ENCODE measurements at places on chromosomes 4 and X.

- DNase-seq: no peak
These were observed 3.9 kb downstream of the RIPPLY1 start for GRCh38 chrX:106899276-106899675.

DNA sequence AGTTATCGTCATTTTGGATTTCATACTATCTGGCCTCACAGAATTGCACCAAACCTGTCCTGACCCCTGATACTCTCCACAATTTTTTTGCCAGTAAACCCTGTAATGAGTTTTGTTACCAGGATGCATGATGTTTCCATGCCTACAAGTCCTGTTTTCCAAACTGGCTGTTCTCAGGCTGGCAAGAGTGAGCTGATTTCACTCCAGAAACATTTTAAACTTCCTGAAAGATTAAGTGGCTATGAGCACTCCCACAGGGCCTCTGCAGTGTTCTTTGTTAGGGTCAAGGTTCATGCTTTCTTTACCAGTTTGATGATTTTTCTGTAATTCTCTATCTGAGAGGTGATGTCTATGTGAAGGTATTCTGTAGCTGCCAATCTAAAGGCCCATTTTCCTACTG is 31.7 kb upstream of the PDLIM3 start:
- DNase-seq: no peak

DNA sequence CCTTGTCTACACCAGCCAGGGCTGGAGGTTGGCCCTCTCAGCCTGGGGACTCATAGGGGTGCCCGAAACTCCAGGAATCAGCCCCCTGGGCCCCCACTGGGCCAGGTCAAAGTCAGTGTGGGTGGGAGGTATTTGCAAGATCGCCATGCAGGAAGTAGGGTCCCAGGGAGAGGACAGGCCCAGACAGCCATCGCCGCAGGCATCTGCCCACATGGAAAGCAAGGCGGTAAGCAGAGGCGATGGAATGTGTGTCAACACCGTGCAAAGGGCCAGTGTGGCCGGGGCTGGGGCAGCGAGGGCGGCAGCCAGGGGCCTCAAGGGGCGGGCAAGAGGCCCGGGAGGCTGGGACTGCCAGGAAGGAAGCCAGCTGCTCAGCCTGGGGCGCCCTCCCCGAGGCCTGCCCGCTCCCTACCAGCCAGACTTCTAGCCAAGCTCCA is 19.3 kb upstream of the DUSP9 start:
- DNase-seq: no peak

DNA sequence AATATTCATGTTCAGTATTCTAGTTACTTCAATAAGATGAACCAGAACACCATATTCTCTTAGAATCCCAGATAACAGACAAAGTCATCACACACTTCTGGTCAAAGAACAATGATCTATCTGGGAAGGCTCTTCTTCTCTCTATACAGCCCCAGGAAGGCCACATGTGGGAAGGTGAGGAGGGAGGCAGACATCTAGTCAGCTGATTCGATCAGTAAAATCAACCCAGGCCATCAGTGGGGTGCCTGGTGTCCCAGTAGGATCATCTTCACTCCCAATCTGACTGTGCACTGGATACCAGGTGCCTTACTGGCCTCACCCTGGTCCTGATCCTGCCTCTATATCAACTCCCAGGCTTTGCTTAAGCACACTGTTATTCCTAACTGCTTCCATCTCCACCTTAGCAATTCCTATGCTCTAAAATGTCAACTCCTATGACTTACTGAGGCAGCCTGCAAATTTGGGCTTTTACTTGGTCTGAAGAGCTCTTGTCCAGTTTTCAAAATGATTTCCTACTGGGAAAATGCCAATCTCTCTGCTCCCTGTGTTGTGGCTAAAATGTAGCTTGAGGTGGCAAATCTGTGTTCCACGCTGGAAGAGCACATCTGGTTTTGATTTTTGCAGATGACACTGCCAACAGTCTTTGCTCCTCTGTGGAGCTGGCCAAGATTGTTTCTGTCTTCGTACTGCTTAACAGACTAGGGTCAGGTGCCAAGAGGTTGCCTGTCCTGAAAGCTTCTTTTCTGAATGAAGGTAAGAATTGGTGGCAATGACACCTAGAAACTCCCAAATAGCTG is 128.7 kb downstream of the MGST2 start:
- DNase-seq: no peak

DNA sequence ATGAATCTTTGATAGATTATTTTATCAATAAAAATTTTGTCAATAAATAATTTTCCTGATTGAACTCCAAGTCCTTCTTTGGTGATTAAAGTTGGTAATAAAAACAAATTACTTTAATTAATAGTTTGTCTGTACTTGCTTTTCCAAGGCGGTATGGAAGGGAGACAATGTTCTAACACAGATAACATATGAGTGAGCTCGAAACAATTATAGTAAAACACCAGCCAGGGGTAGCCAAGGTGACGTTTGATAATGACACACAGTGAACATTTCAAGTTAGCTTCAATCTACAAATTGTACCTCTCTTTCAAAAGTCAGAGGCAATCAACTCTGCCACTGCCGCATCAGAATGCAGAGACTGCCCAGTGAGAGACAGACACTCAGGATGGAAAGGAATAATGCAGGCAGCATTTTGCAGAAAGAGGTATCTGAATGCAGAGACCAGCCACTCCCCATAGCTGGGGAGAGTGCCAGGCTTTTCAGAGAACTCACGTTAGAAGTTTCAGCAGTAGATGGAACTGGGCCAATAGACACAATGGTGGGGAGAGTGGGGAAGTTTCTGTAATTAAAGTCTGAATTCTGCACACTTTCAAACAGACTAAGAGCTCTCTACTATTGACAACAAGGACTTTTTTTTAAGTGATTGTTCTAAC is 18.1 kb upstream of the ATOH1 start:
- DNase-seq: no peak

DNA sequence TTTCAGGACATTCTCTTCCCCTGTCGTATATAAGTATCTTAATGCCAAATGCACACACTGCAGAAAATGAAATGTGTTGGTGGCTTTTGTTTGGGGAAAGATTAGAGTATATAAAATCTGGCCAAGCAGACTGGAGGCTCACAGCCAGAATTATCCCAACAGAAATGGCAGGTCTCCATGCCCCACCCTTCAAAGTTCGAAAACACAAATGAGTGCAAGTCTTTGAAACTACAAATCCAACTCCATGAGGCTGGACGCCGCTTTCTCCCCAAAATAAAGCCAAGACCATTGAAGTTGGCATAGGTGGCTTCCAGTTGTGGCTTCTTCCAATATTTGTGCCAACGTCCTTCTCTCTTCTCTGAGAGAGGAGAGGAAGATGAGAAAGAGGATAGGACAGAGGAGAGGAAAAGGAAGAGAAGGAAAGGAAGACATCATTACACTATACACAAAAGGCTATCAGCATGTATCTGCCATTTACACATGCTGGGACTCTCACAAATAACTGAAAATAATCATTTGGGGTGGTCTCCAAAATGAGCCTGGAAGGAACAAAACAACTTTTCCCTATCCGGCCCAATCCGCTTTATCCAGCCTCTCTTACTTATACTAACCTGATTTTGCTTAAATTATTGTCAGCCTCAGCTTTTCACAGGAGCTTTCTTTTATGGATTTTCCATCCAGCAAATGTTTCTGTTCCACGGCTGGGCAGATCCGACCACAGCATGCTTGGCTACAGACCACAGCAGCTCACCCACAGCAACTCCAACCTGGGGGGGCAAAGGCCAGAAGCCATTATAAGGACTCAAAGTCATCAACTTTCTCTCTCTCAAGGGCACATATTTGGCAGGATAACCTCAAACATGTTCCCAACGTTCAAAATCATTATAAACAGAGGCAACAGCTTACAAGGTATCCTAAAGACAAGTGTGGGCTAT is 71.7 kb downstream of the APBB2 start:
- no peak for DNase-seq

GRCh38 chr4:78683352-78683751 is 92.8 kb upstream of the BMP2K start:
- no peak for DNase-seq

Measured in GM13977 (cell line).